Myocyte (in vitro differentiated cells): ENCODE measurements at places on chromosomes 6 and 20. TPM values are rescaled to one million over a fixed set of nuclear protein-coding genes. Genes with fewer than 3 reads are reported as not detected.

CALHM4 gene
- not detected in 2 replicates for total RNA-seq

RIPOR3 gene
- 0.16 and 0.47 TPM in 2 replicates for total RNA-seq

- DNase-seq: no peak
These were observed 63.2 kb downstream of the HIVEP2 start for GRCh38 chr6:142881761-142882160.

DNA sequence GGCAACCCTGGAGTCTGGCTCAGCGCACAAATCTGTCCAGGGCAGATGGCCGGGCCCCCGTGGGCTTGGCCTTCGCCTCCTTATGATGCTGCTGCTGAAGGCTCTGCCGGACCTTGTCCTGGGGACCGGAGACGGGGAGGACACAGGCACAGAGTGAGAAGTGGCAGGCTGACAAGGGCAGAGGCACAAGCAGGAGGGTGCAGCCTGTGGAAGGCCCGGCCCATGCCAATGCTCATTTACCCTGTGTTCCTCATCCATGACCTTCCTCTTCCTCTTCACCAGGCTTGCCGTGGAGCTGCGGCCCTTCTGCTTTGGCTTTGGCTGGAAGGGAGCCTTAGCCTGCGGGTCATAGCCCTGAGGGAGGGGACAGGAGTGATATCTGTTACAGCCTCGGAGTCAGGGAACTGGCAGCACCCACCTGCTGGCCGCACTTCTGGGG is 2.4 kb downstream of the B3GALT4 start:
- DNase-seq: no peak

PAK5 gene
- not detected in 2 replicates for total RNA-seq

PANK2 gene
- 31.6 and 37.7 TPM in 2 replicates for total RNA-seq
